ENCODE measurements at places on chromosomes 2 and 18.

GRCh38 chr2:189440644-189440946 lies 679 bp upstream of the WDR75 start:
- DNase-seq, result no peak

- no peak for DNase-seq
Measured at GRCh38 chr18:12699747-12700146, 2.8 kb downstream of the CEP76 start.

DNA sequence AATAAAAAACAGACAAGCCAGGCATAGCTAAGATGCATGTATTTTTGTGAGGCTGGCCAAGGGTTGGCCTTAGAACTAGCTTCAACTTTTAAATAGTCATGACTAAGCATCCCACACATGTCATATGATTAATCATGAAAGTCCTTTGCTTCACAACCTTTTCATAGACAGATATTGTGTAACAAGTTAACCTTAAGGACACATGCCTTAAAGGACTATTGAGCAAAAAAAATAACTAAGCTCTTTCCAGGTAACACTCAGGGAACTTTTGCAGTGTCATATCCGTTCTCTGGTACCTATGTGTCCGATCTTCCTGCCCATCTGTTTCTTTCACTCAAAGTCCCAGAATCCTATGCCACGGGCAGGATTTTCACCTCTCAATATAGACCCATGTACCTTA lies 498.4 kb downstream of the STK39 start:
- DNase-seq, result no peak

GRCh38 chr2:179861027-179861415 lies 391 bp downstream of the ZNF385B start:
- no peak for DNase-seq
